ENCODE measurements at places on chromosomes 12 and 14.

DNA sequence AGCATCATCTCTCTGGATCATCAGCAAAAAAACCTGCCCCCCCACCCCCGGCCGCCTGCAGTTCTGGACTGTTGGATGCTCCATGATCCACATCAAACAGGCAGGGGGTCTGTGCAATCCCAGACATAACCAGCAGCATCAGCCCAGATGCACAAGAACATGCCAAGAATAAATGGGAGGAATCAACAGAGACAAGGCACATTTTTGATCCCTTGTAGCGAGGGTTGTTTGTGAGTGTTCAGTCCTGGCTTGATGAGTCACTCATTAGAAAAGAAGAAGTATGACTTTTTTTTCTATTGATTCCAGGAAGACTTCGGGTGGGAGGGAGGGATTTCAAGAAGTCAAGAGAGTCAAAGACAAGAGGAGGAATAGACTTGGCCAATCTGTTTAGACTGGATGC lies 244.2 kb downstream of the KSR2 start:
- no peak for DNase-seq

GRCh38 chr14:69439521-69440270 lies 41.2 kb downstream of the SLC39A9 start:
- no peak for DNase-seq

DNA sequence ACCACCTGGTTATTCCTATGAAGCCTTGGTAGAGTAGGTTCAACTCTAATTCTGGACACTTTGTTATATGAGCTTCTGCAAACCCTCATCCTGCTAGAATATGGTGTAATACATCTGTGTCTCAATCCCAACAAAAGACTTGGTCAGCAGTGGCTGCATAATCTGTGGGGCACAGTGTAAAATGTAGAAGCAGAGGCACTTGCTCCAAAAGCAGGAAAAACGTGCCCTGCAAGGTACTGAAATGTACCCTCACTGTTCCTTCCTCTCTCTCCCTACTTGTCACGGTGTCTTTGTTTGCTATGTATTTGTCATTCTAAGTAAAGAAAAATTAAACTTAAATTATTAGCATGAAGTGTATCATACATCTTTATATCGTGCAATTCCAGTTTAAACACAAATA lies 267.9 kb downstream of the BCL11B start:
- DNase-seq, result no peak

DNA sequence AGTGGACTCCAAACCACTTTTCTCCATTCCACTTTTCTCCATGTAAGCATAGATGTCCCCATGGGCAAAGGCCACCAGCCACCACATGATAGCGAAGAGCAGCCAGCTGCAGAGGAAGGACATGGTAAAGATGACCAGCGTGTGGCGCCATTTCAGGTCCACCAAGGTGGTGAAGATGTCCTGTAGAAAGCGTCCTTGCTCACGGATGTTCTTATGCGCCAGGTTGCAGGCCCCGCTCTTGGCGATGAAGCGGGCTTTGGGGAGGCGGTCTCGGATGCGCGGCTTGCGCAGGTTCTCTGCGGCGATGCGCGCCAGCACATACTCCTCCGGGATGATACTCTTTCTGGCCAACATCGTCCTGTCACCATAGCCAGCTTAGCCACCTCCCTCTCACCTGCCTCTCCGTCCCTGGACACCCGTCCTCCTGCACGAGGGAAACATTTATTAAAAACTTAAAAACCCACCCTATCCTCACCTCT lies 1.2 kb downstream of the KCNJ8 start:
- DNase-seq, result no peak

- DNase-seq, result no peak
Measured at GRCh38 chr12:40137252-40137651, 31.4 kb upstream of the SLC2A13 start.

GRCh38 chr12:38508246-38508645 lies 191.7 kb downstream of the ALG10B start:
- DNase-seq, result no peak

DNA sequence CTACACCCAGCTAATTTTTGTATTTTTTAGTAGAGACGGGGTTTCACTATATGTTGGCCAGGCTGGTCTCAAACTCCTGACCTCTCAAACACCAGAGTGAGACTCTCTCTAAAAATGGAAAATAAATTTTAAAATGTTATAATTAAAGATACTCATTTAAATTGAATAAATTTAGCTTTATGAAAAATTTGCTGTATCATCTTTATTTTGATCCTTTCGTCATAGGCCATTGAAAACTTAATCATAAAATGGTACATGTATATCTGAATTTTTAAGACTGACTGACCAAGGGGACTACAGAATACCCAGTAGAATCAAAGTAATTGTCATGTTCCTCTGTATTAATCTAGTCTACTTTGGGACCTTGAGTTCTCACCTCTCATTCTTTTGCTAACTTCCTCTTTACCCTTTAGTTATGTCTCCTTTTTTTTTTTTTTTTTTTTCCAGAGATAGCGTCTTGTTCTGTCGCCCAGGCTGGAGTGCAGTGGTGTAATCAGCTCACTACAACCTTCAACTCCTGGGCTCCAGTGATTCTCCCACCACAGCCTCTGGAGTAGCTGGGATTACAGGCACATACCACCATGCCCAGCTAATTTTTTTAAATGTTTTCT lies 9.5 kb downstream of the RAB5B start:
- no peak for DNase-seq

- DNase-seq, result peak; percentile 59
Measured at GRCh38 chr14:92748259-92749016, at the start of gene LGMN. TSS of gene LGMN (minus strand) at chr14:92748627. CDS start at chr14:92732786, 15,841 bp downstream.

- no peak for DNase-seq
Measured at GRCh38 chr14:67140556-67140955, 48.7 kb upstream of the GARIN2 start.

DNA sequence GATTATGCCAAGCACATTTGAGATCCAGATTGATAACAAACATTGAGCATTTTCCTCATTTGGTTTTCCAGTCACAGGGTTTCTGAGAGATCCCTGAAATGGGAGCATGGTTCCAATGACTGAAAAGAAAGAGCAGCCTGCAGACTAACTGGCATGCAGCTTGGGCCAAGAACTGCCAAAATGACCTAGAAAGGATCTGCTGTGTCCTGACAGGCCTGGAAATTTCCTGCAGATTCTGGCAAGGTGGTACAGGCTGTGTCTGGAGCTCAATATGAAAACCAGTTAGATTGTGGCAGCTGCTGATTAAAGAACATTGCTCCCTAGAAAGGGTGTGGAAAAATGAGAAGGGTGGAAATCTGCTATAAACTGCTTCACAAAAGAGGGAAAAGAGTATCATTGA lies 417.3 kb downstream of the IPO8 start:
- no peak for DNase-seq

DNA sequence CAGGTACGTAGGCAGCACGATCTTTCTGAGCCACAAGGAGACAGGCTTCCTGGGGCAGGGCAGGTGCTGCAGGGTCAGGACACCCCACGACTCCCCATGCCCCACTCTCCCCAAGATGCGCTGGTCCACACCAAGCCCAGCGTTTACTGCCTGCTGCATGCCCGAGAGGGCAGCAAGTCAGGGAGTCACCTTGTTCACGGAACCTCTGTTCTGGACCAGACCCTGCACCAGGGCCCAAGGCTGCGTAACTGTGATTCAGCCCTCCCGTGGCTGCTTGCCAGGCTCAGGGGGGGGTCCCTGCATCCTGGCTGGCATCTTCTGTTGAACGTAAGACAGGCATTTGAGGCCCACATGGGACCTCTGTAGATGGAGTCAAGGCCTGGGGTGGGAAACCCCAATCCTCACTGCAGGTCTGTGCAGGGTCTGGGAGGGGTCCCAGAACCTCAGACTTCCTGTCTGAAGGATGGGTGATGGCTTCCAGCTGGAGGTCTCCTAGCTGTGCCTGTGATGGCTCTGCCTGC lies 228.6 kb upstream of the RTL1 start:
- DNase-seq, result no peak

DNA sequence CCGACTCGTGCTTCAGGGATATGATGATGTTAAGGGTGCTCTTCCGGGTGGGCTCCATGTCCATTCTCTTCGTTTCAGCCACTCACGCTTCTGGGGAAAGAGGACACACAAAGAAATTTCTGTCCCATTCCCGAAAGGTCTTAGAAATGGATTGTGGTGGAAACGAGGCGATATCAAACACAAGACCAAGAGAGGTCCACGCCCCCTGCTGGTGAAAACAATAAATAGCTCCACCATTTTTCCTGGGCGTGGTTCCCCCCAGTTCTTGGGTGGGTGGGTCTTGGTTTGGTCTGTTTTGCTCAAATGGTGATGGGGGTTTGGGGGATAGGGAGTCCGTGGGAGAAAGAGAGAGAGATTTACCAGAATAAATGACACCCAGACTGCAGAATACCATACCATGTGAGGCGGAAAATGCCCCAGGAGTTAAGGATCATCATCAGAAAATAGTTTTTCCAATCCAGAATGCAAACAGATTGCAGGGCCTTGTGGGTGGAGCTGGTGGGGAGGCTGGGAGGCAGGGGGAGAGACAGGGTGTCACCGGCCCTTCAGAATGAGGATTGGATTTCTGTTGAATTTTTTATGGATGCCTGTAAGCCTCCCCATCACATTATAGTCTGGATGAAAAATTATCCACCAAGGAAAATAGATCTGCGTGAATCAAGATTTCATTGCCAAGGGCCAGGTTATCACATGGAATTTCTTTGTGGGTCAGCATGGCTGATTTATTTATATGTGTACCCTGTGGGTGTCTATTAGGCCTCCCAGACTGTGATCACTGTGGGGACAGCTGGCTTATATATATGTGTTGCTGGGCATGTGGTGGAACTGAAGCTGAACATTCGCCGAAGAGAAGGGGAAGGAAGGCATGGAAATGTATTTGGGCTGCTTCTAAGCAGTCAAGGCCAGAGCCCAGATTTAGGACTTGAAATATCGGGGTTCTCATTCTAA lies 55.8 kb downstream of the SRRM4 start:
- no peak for DNase-seq

DNA sequence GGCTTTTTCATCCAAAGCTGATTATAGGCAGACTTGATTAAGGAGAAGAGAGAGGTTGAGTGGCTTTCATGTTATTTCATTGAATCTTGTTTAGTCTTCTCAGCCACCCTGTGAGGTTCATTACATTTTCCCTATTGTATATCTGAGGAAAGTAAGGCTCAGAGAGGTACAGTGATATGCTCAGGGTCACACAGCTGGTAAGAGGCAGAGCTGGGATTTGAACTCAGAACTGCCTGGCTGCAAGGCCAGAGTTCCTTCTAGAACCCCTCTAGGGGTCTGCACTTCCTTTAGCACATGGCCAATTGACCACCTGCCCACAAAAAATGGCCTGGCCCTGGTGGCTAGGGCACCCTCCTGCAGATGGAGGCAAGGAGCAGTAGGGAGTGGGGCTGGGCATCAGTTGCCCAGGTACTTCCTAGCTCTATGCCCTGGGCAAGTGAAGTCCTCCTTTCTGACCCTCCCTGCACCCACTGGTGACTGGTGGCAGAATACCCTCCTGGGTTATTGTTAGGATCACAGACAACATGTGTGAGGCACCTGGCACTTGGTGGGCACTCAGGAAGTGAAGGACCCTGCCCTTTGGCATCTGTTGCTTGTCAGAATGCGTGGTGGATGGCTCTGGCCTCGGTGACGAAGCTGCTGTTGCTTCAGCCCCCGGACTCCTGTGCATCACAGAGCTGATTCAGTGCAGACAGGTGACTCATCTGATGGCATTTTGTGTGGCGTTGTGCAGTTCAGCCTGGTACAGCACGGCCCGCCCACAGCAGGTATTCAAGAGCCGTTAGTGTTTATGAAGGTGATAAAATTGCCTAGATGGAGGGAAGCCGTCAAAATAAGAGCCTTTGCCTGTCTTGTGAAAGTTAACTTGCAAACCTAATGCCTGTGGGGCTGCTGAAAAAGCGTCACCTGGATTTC lies 115.8 kb downstream of the SLC25A47 start:
- no peak for DNase-seq

DNA sequence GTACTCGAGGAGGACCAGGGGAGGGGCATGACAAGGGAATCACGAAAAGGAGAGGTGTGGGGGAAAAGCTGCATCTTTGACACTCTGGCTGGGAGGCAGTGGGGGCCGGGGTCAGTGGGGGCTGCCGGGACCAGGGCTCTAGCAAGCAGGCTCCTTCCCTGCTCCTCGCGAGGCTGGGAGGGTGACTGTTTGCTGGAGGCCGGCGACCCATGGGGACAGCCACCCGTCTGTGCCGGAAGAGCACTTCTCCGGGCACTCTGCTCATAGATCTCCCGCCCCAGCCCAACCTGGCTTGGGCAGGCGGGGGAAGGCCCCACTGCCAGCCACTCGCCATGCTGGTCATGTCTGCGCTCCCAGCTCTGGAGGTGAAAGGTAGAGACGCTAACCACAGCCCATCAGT lies 130.7 kb downstream of the RBM19 start:
- no peak for DNase-seq

GRCh38 chr12:109016016-109016415 lies 4.9 kb downstream of the SVOP start:
- DNase-seq, result no peak

GRCh38 chr12:25788707-25789442 lies 169.6 kb upstream of the RASSF8 start:
- DNase-seq, result no peak

- no peak for DNase-seq
Measured at GRCh38 chr12:116332705-116333380, 55.4 kb upstream of the MED13L start.

DNA sequence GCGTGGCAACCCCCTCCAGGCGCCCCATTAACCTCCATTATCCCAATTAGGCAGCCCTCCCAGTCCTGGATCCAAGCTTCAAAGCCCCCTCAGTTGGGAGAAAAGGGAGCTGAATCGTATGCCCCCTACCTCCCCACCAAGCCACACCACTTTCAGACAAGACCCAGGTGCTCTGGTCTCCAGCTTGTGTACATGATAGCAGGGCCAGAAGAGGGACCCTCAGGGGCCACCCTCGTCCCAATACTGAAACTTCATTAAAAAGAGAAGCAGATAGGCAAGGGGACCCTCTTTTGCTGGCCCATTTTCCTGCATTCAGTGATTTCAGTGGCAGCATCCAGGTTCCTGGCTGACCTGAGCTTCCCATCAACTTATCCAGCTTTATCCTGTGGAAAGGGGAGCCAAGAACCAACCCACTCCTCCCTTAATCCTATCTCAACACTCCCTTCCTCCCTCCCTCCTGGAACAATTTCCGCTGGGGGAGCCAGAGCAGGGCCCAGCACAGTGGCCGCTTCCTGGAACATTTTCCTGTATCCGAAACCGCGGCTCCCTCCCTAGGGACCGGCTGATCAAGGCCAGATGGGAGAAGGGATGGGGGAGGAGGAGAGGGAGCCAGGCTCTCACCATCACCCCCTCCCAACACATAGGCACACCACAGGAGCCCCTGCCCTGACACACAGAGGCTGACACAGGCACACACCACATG lies 9.5 kb upstream of the SP7 start:
- DNase-seq, result no peak

GRCh38 chr12:68414988-68415387 lies 82.8 kb upstream of the MDM1 start:
- DNase-seq, result no peak

Measured in non-pigmented ciliary epithelial cell (primary cell).